ENCODE measurements at places on chromosomes 7 and 10. TPM values are rescaled to one million over a fixed set of nuclear protein-coding genes. Genes with fewer than 3 reads are reported as not detected.

The RSPH10B gene
- 0.12 TPM for total RNA-seq

The PAPSS2 gene
- total RNA-seq, result 168 TPM

The ZNF804B gene
- total RNA-seq, result not detected

The PRRT4 gene
- not detected for total RNA-seq

The ABCB4 gene
- 0.12 TPM for total RNA-seq

The LEP gene
- 0.94 TPM for total RNA-seq

The ZNF365 gene
- total RNA-seq, result 0.70 TPM

The PKD2L1 gene
- not detected for total RNA-seq

The CALML3 gene
- total RNA-seq, result not detected

The SPDYE1 gene
- total RNA-seq, result not detected

The PRPS1L1 gene
- total RNA-seq, result not detected

The SPDYE8 gene
- not detected for total RNA-seq

The MACROH2A2 gene
- 4.2 TPM for total RNA-seq

The COL13A1 gene
- 4.0 TPM for total RNA-seq

The SPDYE2 gene
- total RNA-seq, result 0.12 TPM

The ZFYVE27 gene
- total RNA-seq, result 15.2 TPM

The LRRC61 gene
- not detected for total RNA-seq

The RBM17 gene
- total RNA-seq, result 34.9 TPM

The ZNF25 gene
- total RNA-seq, result 10.5 TPM

The ARHGAP22 gene
- total RNA-seq, result 28.0 TPM

The C10orf143 gene
- total RNA-seq, result 0.82 TPM

The ANXA11 gene
- total RNA-seq, result 45.7 TPM

The UTF1 gene
- total RNA-seq, result not detected

The TAC1 gene
- total RNA-seq, result not detected

The AGBL3 gene
- 1.2 TPM for total RNA-seq

The NKX1-2 gene
- not detected for total RNA-seq

The CDC14C gene
- total RNA-seq, result not detected

Data from smooth muscle cell of the coronary artery (primary cell).